ENCODE measurements at places on chromosomes 1 and 21. TPM values are rescaled to one million over a fixed set of nuclear protein-coding genes. Genes with fewer than 3 reads are reported as not detected.
A peak's percentile ranks its signal among the peaks of the same experiment; 100 is the strongest.

TMEM51 gene
- total RNA-seq, result 6.7 TPM

LCE1B gene
- total RNA-seq, result not detected

DNA sequence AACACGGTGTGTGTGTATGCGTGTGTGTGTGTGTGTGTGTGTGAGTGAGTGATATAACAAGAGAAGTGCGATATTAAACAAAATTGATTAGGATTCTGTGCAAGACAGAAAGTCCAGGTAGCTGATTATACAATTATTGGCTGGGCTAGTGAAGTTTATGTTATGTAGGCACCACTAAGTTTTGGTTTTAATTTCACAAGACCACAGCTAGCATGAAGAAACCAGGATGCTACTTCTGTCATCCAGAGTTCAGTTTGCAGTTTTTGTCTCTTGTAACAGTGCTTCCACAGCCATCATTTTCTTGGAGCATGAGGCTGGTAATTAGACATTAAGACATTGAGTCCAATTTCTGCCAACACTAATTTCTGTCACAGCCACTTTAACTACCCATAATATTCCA lies 1590.2 kb upstream of the B3GALT2 start:
- no peaks in the 10 kb centered on the region for H3K4me1 ChIP-seq
- no peak for DNase-seq
- H3K4me3 ChIP-seq, result no peak overlapping the region
- no peak overlapping the region for H3K27ac ChIP-seq
- no peaks in the 10 kb centered on the region for H3K36me3 ChIP-seq
- no peaks in the 10 kb centered on the region for H3K27me3 ChIP-seq

RAD54L gene
- total RNA-seq, result 2.8 TPM

DNA sequence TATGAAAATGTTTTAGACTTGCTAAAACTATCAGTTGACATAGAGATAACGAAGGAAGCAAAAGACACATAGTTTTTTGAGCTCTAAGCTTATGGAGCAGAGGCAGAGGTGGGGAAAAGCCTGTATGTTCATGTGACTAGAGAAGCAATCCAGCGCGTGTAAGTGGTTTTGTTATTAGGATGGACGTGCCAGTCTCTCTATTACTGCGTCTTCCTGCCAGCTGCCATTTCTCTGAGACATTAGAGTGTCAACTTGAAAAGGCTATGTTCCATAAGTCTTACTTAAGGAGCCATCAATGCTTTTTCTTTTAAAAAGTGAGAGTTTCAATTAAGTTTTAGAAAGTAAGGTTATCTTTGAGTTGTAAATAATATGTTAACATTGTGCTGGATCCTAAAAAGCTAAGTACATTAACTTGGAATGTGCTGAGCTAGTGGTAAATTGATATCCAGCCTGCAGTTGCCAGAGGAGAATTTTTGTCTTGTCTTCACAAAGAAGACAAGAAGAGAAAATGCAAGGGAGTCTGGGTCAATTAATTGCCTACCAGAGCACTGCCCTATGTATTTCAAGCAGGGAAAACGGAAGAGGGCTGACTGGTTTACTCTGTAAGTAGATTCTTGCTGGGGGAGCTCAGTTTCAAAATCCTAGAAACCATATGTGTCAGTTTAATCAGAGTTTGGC lies 161.8 kb upstream of the B3GALT2 start:
- H3K4me1 ChIP-seq, result no peaks in the 10 kb centered on the region
- H3K27me3 ChIP-seq, result no peaks in the 10 kb centered on the region
- no peak for DNase-seq
- H3K27ac ChIP-seq, result peak overlapping the region; percentile 17
- no peak overlapping the region for H3K4me3 ChIP-seq

Measured in spleen (tissue), 13 donors.